ENCODE measurements at places on chromosomes 12 and 14. TPM values are rescaled to one million over a fixed set of nuclear protein-coding genes. Genes with fewer than 3 reads are reported as not detected.

GRCh38 chr14:104665114-104665656 is 24.2 kb upstream of the INF2 start:
- no peak for DNase-seq

DNA sequence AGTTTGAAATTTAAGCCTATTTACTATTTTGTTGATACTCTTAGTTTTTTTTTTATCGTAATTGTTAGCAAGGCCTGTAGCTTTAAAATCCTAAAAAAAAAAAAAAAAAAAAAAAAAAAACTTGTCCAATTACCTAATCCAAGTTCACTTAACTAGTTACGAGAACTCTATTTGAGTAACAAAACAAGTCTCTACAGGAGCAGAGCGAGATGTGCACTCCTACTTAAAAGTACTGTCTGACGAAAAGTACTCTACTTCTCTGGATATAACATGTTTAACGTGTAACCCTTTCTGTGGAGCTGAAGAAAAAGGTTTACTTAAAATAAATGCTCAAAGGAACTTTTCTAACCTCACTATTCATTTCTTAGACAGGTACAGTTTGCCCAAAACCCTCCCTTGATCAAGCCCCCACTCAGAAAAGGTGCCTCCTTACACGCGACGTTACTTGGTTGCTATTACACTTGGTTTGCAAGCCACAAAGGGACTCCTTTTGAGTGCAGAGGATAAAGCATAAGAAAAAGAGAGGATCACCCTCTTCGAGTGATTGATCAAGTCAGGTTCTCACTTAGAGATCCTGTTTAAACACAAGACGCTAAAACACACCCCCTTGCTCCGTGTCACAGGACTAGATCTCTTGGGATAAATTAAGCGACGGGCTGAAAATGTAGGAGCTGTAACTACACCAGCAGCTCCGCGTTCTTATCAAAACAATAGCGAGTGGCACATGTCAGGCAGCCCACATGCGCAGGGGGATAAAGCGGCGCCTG is 2.2 kb downstream of the BAZ1A start:
- no peak for DNase-seq

GRCh38 chr12:6555018-6555691 is 687 bp downstream of the IFFO1 start:
- no peak for DNase-seq

DNA sequence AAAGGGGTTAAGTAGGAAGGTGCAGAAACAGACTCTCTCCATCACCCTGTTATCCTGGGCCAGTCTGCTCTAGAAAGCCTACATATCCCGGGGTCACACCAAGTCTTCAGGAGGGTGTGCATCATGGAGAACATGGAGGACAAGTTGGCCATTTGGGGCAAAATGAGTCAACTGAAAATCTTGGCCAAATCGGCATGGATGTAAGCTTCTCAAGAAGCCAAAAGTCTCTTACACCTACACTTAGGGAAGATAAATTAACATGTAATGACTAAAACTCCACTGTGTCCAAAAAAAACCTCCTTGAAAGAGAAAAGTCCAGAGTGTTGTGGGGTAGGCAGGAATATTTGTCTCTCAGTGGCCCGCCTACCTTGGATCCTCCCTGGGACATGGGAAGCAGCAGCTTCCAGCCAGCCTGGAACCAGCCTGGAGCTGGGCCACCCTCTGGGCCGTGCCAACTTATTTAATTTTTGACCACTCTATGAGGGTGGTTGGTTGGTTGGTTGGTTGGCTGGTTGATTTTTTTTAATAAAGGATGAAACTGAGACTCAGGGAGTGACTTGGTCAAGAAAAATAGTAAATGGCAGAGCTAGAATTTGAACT is 17.9 kb upstream of the TC2N start:
- DNase-seq, result no peak

DNA sequence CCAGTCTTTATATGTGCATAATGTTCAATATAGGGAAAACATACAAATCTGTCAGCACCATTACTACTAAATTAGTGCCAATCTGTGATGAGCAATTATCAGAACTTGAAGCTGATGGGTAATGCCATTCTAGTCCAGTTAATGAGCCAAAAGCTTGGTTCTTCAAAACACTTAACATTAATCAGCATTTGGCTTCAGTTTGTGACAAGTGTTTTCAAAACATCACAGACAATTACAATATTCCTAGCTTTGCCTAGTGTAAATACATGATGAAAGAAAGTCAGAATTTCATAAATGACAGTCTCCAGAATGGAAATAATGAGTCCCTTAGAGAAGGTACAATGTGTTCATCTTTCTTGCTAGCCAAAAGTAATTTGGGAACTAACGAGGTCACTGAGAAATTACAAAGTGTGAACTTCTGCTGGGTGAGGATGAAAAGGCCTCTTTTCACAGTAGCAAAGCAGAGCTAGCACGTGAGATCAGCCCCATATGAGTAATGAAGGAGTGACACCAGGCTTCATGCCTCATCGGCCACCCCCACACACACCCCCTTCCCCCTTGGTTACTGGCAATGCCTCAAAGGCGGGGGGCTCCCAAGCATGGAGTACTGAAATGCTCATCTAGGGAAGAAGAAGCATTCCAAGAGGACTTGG is 180.6 kb upstream of the EEA1 start:
- DNase-seq, result peak; percentile 71

GRCh38 chr12:131872154-131873051 is 22.0 kb upstream of the ULK1 start:
- no peak for DNase-seq

GRCh38 chr14:20419419-20419818 is 6.1 kb upstream of the TEP1 start:
- DNase-seq, result no peak

DNA sequence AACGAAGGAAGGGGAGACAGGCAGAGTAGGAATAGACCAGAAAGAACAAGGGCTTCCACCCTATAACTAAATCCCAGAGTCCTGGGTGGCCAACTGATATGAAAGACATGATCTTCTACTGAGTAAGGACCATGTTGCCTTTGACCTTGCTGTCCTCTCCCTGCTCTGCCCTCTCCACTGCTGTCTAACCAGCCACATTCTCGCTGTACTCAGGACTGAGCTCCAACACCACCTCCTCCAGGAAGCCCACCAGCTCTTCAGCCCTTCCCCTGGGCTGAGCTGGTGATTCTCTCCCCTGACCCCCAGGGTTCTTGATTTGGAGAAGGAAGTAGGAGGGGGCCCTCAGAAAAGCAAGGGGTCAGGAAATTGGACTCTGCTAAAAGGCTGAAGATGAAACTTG is 159.2 kb downstream of the DICER1 start:
- no peak for DNase-seq

GRCh38 chr14:85853996-85854526 is 324.1 kb downstream of the FLRT2 start:
- no peak for DNase-seq

DNA sequence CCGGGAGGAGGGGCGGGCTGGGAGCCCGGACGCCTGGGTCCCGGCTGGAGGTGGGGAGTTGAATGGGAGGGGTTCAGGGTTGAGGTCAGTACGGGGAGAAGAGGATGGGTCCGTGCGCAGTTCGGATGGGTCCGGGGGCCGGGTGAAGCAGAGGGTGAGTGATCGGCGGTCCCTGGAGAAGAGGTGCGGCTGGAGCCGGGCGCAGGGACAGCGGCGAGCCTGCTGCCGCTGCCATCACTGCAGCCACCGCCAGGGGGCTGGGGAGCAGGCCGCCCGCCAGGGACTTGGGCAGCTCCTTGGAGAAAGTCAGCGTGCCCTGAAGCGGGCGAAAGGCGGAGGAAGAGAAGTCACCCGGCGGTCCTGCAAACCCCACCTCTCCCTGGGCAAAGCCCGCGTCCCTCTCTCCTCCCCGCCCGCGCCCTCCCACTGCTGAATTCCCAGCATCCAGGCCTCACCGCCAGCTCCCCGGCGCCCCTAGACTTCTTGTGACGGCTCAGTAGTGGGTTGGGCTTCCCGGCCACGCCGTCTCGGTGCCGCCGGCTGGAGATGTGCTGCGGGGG is 6.0 kb upstream of the GPR84 start:
- DNase-seq, result peak; percentile 28

DNA sequence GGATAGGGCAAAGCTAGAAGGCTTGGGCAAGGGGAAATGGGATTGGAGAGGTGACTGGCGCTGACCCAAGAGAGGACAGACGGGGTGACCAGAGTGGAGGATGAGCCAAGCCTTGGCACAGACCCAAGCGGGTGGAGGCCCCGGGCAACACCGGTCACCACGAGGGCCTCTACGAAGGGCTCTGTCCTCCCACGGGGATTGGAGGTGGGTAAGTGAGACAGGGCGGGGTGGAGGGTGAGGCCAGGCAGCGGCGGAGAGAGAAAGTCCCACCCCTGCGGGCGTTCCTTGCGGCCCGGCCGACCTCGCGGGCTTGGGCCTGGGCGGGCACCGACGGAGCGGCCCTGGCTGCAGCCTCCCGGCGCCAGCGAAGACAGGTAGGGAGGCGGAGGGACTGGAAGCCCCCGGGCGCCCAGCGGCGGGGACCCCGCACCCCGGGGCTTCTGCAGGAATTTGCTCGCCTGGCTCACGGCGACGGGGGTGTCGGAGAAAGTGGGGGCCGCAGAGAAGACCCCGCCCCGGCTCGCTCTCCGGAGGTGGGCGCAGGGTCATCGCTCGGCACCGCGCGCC is at the start of gene PAPLN:
TSS of gene PAPLN (plus strand) at position 288 of the 567 bp plus-strand sequence. CDS start 2,273 bp downstream, outside the sequence.
- DNase-seq, result no peak

DNA sequence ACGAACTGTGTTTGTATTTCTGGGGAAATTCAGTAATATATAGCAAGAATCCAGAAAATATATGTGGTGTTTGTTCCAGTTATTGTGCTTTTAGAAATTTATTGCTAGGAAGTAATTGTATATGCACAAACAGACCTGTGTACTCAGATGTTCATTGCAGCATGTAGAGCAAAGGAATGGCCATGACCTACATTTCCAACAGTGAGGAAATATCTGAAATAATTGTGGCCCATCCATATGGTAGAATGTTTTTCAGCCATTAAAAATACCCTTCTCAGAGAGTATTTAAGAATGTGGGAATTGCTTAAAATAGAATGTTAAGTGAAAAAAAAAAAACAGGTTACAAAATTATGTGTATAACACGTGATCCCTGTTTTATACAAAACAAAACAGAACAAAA is 77.3 kb downstream of the TMX1 start:
- DNase-seq, result no peak

DNA sequence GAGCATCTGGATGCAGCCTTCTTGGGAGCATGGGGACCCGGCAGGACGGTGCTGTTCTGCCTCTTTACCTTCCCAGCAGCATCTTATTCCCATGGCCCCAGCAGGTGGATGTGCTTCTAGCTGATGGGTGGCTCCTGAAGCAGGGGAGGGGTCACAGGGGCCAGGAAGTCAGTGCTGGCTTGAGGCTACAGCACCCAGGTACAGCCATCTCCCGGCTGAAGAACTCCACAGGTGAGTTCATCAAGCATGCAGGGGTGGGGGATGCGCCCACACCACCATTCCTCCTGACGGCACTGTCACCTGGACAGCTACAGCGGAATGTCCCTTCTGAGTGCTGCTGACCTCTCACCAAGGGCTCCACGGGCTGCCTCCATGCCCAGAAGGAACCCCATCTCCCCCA is 57.3 kb downstream of the BCL11B start:
- no peak for DNase-seq

- no peak for DNase-seq
Observed at GRCh38 chr14:62079038-62079437, 316.8 kb downstream of the SNAPC1 start.

DNA sequence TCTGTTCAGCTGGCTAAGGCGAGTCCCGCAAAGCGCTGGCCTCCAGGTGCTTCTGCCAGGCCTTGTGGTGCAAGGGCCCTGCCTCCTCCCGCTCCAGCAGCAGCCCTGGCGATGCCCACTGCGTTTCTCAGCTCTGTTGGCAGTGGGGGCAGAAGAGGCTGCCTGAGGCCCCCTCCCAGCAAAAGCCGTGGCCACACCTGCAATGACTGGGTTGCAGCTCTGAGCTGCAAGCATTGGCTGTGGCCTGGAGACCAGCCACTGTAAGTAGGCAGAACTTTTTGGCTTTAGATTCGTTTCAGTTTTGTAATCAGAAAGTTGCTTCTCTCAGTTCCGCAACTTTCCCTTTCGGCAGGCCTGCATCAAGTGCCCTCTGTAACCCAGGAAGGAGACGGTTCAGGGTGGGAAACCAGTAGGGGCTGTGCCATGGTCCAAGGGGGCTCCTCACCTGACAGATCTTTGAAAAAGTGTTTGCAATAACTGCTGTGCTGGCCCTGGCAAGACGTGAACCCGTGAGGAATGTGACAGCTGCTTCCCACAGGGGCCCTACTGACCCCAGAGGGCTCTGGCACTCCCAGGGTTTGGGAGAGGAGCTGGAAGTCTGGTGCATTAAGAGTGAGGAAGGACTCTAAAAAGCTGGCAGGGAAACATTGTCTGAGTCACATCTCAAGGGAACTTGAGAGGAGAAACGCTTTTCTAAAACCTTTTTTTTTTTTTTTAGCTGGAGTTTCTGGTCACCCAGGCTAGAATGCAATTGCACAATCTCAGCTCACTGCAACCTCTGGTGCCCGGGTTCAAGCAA is 54.5 kb upstream of the MAX start:
- DNase-seq, result no peak

- DNase-seq, result no peak
Observed at GRCh38 chr14:73000073-73000472, 26.8 kb downstream of the ZFYVE1 start.

DNA sequence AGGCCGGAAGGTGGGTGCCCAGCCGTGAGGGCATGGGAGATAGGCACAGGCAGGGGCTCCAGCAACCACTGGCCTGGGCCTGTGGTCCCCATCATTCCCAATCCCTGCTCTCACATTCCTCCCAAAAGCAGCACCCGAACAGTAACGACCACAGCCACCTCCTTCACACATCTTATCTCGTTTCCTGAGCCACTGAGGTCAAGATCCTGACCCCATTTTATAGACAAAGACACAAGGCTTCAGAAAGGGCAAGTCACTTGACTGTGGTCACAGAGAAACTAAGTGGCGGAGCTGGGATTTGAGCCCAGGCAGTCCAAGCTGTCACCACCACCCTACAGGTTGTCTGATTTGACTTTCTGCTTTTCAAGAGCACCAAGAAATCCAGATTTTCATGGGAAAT is 38.9 kb downstream of the DTX1 start:
- DNase-seq, result no peak

Gene TRPV4
- total RNA-seq, result 0.75 TPM

Gene SLC2A14
- total RNA-seq, result not detected

Gene DPPA3
- total RNA-seq, result not detected

Gene SYCP3
- total RNA-seq, result not detected

Gene TSPAN19
- 0.92 TPM for total RNA-seq

Gene EPS8
- 19.2 TPM for total RNA-seq

Gene SLC5A8
- total RNA-seq, result not detected

Gene NGB
- total RNA-seq, result not detected

Gene CCNK
- 21.9 TPM for total RNA-seq

Gene PLA2G1B
- not detected for total RNA-seq

Gene SCN8A
- 3.1 TPM for total RNA-seq

Gene GPRC5A
- total RNA-seq, result 28.7 TPM

Gene SLC8B1
- total RNA-seq, result 40.2 TPM

Gene PRH1
- 6.2 TPM for total RNA-seq

Gene RAD51AP1
- total RNA-seq, result 8.7 TPM

Gene LTB4R
- total RNA-seq, result 4.7 TPM

Gene PPP4R4
- total RNA-seq, result 0.68 TPM

All from kidney epithelial cell (primary cell).